ENCODE measurements at places on chromosomes 16 and 17.
A peak's percentile ranks its signal among the peaks of the same experiment; 100 is the strongest.

DNA sequence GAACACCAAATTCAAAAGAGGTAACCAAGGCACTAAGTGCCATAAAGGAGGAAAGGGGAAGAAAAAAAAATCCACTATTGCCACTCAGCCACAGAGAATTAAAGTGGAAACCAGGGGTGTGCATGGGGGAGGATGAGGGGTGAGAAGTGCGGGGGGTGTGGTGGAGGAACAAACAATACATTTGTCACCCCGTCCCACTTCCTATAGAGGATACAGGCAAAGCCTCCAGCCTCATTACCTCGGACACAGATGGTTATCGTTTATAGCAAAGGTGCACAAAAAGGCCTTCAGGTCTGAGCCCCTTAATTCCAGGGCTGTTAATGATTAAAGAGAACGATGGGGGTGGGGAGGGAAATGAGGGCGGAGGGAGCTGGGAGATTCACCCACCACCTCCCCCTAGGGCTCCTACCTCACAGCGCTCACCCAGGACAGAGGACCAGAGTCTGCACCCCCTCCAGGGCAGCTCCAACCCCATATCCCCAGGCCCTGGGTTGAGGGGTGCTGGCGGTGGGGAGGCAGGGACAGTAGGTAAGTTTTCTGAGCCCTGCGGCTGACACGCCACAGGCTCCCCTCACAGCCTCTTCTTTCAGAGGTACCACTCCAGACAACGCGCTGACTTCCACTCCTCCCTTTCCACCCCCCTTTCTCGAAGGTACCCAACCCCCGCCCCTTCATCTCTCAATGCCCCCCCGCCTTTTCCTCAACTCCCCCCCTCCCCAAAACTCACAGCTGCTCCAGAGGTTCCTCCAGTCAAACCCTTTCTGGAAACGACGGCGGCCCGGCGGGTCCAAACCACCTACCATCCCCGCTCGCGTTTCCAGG is 470 bp downstream of the DCUN1D3 start:
- DNase-seq, result no peak

GRCh38 chr16:67423611-67424260 is 7.2 kb upstream of the HSD11B2 start:
- no peak for DNase-seq

DNA sequence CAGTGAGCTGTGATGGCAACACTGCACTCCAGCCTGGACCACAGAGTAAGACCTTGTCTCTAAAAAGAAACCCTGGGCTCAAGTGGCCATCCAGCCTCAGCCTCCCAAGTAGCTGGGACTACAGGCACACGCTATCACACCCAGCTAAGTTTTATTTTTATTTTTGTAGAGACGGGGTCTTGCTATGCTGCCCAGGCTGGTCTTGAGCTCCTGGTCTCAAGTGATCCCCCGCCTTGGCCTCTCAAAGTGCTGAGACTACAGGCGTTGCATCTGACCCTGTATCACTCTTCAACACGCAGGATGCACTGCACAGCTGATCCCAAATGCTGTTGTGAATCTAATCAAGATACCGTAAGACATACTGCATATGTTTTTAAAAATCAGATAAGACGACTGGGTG is 23.0 kb downstream of the ANKRD11 start:
- no peak for DNase-seq

GRCh38 chr17:57888311-57889216 is 38.7 kb upstream of the MRPS23 start:
- no peak for DNase-seq

DNA sequence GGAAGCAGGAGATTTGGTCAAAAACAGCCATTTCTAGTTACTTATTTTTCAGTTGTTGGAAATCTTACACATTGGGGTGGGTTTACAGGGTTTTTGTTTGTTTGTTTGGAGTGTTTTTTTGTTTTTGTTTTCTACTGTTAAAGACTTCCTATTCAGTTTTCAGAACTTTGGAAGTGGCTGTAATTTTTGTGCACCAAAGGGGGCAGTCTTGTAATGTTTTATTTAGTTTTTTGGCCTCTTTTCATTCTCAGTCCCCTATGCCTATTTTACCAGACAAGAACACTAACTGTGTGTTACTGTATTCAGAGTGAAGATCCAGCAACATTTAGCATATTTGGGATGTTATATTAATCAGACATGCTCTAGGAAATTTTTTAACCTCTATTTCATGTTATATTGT is 20.6 kb downstream of the TPPP3 start:
- DNase-seq, result no peak

- no peak for DNase-seq
Observed at GRCh38 chr16:46714797-46715591, 25.5 kb downstream of the ORC6 start.

DNA sequence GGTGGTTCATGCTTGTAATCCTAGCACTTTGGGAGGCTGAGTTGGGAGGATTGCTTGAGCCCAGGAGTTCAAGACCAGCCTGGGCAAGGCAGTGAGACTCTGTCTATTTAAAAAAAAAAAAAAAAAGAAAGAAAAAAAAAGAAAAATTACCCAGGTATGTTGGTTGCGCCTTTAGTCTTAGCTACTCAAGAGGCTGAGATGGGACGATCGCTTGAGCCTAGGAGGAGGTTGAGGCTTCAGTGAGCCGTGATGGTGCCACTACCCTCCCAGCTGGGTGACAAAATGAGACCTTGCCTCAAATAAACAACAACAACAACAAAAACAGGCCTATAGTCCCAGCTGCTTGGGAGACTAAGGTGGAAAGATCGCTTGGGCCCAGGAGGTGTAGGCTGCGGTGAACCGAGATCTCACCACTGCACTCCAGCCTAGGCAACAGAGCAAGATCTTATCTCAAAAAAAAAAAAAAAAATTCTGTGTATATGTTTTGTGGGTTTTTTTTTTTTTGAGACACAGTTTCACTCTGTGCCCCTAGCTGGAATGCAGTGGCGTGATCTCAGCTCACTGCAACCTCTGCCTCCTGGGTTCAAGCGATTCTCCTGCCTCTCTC is 12.5 kb upstream of the ANKRD40CL start:
- no peak for DNase-seq

DNA sequence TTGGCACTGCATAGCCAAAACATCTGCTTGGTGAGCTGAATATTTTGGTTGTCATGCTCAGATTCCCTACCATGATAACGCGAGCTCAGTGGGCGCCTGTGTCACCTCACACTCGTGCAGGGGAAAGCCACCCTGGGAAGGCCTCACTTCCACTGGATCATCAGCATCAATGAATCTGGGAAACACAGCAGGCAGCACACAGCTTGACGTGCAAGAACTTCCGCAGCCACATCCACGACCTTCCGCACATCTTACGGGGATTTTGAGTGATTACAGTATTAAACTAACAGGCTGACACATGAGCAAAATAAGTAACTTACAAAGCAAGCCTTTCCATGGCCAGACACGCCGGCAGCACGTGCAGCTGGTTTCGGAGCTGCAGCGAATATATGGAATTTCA is 54.7 kb upstream of the FOXF1 start:
- DNase-seq, result peak; percentile 21

DNA sequence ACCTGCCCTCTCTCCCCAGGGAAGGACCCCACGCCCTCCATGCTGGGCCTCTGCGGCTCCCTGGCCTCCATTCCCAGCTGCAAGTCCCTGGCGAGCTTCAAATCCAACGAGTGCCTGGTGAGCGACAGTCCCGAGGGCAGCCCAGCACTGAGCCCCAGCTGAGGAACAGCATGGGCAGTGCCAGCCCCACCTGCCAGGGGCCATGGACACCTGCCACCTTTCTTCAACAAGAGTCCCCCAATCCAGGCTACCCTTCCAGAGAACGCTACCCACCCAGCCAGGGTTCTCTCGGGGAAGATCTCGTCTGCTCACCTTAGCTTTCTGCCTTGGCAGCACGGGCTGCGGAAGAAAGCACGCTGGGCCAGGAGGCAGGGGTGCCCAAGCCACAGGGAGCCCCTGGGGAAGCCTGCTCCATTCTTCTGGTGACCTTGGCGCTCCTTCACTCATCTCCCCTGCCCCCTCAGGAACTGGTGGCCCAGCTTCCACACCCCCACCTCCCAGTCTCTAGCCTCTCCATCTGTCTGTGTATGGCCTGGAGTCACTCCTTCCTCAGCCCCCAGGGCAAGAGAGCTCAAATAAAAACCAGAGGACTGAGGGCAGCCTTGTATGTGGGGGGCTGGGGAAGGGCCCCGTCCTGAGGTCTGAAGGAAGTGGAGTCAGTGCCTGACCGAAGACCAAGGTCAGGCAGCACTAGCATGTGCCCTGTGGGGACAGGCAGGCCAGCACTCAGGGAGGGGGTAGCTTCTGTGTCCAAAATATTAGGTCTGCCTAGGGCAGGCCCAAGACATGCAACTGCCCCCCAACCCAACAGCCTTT is 6.3 kb downstream of the SLC25A39 start:
- no peak for DNase-seq

- DNase-seq, result no peak
Observed at GRCh38 chr16:52925143-52925542, 127.6 kb downstream of the CHD9NB start.

DNA sequence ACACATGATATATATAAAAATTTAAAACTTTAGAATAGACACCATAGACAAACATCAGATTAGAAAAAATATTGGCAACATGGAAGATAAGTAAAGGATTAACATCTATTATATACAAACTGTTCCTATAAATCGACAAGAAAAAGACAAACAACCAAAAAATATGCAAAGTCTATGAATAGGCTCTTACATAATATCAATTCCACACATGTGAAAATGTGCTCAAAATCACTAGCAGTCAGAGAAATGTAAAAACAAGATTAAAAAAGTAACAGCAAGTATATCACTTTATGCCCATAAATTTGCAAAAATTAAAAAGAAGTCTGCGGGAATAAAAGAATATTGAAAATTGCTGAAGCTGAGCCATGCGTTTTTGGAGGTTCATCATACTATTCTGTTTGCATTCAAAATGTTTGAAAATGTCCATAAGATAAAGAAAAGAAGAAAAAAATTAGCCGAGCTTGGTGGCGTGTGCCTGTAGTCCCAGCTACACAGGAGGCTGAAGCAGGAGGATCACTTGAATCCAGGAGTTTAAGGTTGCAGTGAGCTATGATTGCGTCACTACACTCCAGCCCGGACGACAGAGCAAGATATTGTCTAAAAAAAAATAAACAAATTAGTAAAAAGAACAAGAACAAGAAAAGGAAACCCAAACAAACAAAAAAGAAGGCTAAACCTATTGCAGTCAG is 11.2 kb upstream of the ERN2 start:
- no peak for DNase-seq

DNA sequence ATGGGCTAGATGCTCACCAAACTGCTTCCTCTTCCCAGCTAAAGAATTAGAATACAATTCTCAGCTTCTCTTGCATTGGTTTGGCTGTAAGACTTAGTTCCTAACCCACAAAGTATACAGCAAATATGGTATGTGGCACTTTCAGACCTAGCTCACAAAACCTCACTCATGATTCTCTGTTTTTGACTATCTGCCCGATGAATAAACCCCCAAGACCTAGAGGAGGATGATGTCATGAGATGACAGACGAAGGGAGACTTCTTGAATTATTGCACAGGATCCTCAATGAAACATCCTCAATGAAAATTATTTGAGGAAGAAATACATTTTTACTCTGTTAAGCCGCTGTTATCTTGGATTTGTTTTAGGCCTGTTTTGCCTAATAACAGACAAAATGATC is 14.3 kb downstream of the CNOT1 start:
- no peak for DNase-seq

- no peak for DNase-seq
Observed at GRCh38 chr17:44216694-44217093, 2.8 kb downstream of the UBTF start.

- no peak for DNase-seq
Observed at GRCh38 chr17:49285716-49286115, 55.1 kb upstream of the PHOSPHO1 start.

GRCh38 chr17:72751746-72752145 is 340.7 kb downstream of the SLC39A11 start:
- no peak for DNase-seq

DNA sequence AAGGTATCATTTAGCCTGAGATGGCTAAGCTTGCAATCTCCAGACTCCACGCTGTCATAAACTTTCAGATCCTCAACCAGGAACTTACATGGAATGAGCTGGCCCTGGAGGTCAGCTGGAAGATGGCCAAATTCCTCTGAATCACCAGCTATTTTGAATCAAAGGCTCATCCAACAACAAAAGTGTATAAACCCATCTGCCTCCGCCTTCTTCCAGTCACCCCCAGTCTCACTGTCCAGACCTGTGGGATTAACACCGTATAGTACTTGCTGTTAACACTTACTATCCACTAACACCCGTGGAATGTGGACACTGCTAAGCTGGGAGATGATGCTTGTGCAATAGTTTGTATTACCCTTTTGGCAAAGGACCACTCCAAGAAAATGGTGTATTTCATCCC is 1.9 kb upstream of the LCMT1 start:
- DNase-seq, result peak; percentile 84

DNA sequence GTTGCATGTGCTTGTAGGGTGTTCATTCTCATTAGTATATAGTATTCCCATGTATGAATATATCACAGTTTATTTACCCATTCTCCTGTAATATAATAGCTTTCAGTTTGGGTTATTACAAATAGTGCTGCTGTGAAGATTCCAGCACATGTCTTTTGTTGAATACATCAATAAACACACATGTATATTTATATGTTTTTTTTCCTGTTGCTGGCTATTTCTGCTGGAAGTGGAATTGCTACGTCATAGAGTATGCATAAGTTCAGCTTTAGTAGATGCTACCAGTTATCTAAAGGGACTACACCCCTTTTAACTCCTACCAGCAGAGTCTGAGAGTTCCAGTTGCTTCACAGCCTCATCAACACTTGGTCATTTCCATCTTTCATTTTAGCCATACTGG is 52.3 kb upstream of the SCNN1B start:
- DNase-seq, result no peak

- peak; percentile 70 for DNase-seq
Observed at GRCh38 chr17:42814633-42815399, 9.3 kb downstream of the BECN1 start.

DNA sequence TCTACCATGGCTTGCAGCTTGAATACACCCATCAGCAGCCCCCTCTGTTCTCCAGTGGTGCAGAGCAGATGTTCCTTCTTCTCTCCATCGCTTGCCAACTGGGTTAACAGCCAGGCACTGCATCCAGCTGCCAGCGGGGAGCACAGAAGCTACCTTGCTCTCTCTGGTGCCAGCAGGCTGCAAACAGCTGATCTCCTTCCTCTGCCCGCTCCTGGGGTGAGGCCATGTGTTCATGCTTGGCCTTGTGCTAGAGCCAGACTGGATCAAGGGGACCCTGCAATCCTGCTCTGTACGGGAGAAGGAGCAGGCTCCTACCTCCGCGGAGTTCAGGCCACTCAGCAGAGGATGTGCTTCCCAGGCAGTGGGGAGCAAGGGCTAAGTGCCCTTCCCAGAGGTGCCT is 24.1 kb upstream of the ENGASE start:
- no peak for DNase-seq

GRCh38 chr16:67561501-67561823 is 864 bp upstream of the CTCF start:
- DNase-seq, result no peak

GRCh38 chr16:11675561-11676511 is 7.6 kb downstream of the SNN start:
- no peak for DNase-seq

GRCh38 chr17:69819316-69820087 is 255.5 kb upstream of the KCNJ16 start:
- peak; percentile 24 for DNase-seq

GRCh38 chr17:46764709-46765401 is 53.6 kb downstream of the WNT3 start:
- peak; percentile 78 for DNase-seq

Data from fibroblast of skin of left quadriceps (primary cell).